ENCODE measurements at places on chromosomes 13 and 19. TPM values are rescaled to one million over a fixed set of nuclear protein-coding genes. Genes with fewer than 3 reads are reported as not detected.

GRCh38 chr13:112065867-112066623 lies 904 bp upstream of the SOX1 start:
- DNase-seq: no peak

- DNase-seq: no peak
These were observed 296.5 kb downstream of the MZT1 start for GRCh38 chr13:72430923-72431322.

DNA sequence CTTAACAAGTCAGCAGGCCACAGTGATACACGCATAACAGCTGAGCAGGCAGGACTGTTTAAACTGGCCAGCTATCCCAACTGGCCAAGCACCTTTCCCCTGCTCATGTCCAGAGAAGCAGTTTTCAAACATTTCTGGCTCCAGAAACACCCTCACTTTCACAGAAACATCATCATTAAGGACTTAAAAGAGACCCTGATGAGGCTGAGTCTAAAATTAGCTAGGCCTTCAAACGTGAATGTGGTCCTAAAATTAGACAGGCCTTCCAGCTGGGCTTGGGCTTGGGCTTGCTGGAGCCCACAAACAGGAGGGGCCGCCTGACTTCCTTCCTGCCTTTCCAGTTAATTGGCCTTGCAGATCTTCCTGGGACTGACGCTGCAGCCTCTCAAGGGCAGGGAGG lies 334.2 kb downstream of the DNAJC15 start:
- no peak for DNase-seq

DNA sequence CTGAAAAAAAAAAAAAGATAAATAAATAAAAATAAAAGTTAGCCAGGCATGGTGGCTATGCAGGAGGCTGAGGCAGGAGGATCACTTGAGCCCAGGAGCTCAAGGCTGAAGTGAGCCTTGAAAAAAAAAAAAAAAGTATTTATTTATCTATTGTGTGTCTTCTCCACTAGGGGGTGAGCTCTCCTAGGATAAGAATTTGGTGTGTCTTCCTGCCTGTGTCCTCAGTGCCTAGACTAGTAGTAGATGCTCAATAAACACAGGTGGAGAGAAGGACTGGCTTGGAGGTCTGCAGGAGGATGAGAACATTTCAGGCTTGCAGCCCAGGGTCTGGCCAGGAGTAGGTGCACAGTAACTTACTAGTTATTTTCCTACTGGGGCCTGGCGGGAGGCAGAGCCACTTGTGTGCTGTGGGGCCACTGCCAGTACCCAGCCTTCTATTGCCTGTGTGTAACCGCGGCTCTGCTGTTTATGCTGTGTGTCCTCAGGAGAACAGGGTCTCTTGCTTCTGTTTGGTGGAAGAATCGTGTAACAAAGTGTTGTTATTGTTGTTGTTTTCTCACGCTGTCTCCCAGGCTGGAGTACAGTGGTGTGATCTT lies 5.4 kb downstream of the LMTK3 start:
- DNase-seq: peak; percentile 64

- DNase-seq: no peak
These were observed 7.1 kb upstream of the CLPP start for GRCh38 chr19:6354098-6354674.

DNA sequence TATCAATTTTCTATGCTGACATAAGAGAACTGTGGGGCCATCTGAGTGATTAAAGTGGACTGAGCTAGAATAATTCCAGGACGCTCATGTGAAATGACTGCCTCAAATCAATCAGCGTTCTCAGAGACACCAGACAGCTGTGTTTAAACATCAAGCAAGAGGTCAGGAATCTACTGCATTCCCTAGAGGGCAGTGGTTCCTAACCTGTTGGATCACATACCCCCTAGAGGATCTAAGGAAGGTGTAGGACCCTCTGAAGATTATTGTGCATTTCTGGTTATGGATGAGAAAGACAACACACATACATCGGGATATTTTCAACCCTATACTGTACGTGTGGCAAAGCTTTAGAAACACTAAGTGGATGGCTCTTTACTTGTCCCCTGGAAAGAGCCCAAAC lies 51.8 kb upstream of the FREM2 start:
- DNase-seq: no peak

GRCh38 chr19:29843180-29844051 lies 31.6 kb downstream of the CCNE1 start:
- no peak for DNase-seq

The SERTM1 gene
- total RNA-seq: not detected

The GRK1 gene
- not detected for total RNA-seq

The ZNF471 gene
- 1.5 TPM for total RNA-seq

The LRRC63 gene
- not detected for total RNA-seq

Data from M059J (cell line).